Activated CD4-positive, alpha-beta memory T cell treated with anti-CD3 and anti-CD28 coated beads, Interleukin-2, amount 10 ng/mL, durations not matched to agents 7 days and 5 days (primary cell): ENCODE measurements at places on chromosomes 1 and 21. TPM values are rescaled to one million over a fixed set of nuclear protein-coding genes. Genes with fewer than 3 reads are reported as not detected.

GRCh38 chr1:91036894-91037829, 15.3 kb upstream of the ZNF644 start:
- H3K27me3 ChIP-seq, result peaks cover 11% of the 10 kb centered on the region
- no peaks in the 10 kb centered on the region for H3K4me1 ChIP-seq
- H3K27ac ChIP-seq, result no peak overlapping the region
- H3K36me3 ChIP-seq, result no peaks in the 10 kb centered on the region

DNA sequence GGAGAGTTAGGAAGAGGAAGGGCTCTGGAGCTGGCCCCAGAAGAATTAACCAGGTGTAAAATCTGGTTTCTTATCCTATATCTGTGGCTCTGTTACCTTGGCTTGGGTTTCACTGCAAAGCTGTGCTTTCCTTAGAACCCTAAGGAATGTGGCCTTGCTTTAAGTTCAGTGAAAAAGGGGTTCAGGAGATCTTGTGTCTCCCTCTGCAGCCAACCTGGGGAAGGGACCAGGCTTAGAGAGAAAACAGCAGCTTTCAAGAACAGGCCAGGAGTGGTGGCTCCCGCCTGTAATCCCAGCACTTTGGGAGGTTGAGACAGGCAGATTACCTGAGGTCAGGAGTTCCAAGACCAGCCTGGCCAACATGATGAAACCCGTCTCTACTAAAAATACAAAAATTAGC, 16.1 kb upstream of the MYCL start:
- peaks cover 1% of the 10 kb centered on the region for H3K27me3 ChIP-seq
- no peaks in the 10 kb centered on the region for H3K36me3 ChIP-seq
- no peak overlapping the region for H3K27ac ChIP-seq
- H3K4me1 ChIP-seq, result no peaks in the 10 kb centered on the region
- H3K4me3 ChIP-seq, result no peak overlapping the region

GRCh38 chr1:230026572-230026971, 40.5 kb upstream of the GALNT2 start:
- peaks cover 8% of the 10 kb centered on the region for H3K27me3 ChIP-seq
- no peaks in the 10 kb centered on the region for H3K36me3 ChIP-seq
- H3K4me3 ChIP-seq, result no peak overlapping the region
- H3K4me1 ChIP-seq, result peaks cover 7% of the 10 kb centered on the region

DNA sequence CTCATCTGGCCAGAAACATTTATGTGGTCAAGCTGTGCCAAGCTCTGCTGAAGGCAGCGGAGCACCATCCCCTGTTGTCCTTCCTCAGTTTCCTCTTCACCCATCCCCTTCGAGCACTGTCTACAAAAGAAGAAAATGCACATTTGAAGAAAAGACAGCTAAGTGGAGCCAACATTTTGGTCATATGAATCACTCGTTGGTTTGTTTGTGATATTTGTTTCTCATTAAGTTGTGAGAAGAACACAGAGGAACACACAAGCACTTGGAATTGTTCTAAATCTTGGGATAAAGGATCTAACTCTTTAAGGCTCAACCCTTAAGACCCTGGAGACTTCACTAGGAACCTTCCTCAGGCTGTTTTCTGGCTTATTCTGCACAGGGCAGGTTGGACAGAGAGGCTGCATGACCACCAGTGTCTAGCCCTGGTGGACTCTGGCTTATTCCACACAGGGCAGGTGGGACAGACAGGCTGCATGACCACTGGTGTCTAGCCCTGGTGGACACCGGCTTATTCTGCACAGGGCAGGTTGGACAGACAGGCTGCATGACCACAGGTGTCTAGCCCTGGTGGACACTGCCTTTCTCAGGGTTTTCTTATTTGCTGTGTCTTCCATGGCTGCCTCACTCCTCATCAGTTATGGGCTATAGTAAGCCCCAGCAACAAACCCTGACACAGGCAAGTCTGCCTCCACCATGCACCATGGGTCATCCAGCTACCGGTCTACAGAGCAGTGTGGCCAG, 35.3 kb upstream of the COL6A2 start:
- no peak overlapping the region for H3K4me3 ChIP-seq
- peaks cover 3% of the 10 kb centered on the region for H3K4me1 ChIP-seq
- DNase-seq, result no peak
- no peak overlapping the region for H3K27ac ChIP-seq
- H3K27me3 ChIP-seq, result peaks cover 11% of the 10 kb centered on the region
- H3K36me3 ChIP-seq, result no peaks in the 10 kb centered on the region

GRCh38 chr1:64482720-64483119, 12.8 kb downstream of the CACHD1 start:
- H3K4me3 ChIP-seq, result no peak overlapping the region
- peaks cover 21% of the 10 kb centered on the region for H3K27me3 ChIP-seq
- no peaks in the 10 kb centered on the region for H3K4me1 ChIP-seq
- DNase-seq, result no peak

DNA sequence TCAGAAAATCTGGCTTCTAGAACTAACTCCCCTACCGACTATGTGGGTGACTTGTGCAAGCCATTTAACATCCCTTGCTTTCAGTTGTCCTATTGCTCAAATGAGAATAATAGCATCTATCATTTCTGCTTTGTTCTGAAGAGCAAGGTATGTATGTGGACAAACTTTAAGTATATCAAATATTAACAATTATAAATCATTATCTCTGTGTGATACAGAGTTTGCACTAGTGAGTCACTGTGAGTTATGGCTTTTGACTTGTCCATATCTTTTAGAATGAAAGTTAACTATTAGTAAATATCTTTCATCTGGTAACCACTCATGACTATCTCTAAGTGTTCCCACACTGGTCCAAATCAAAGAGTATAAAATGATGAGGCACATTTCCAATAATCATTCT, 812.9 kb upstream of the ADGRL2 start:
- DNase-seq, result no peak
- no peaks in the 10 kb centered on the region for H3K27me3 ChIP-seq
- H3K4me3 ChIP-seq, result no peak overlapping the region

DNA sequence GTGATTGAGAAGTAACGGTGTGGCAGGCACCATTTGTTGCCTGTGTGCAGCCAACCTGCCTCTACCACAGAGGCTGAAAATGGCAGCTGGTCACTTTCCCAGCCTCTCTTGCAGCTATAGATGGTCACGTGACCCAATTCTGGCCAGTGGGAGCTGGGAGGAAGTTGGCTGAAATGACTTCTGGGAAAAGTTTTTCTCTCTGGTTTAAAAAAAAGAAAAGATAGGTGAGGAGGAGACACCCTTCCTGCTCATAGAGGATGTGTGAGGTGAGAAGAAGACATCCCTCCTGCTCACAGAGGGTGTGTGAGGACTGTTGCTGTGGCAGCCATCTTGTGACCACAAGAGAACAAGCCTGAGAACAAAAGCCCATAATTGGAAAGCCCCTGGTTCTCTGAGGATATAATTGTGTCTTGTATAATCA, 122.8 kb downstream of the SYF2 start:
- peak overlapping the region; percentile 2 for H3K27ac ChIP-seq
- peaks cover 8% of the 10 kb centered on the region for H3K27me3 ChIP-seq
- no peak for DNase-seq
- peaks cover 10% of the 10 kb centered on the region for H3K36me3 ChIP-seq
- H3K4me1 ChIP-seq, result peaks cover 23% of the 10 kb centered on the region
- H3K4me3 ChIP-seq, result no peak overlapping the region

- H3K27ac ChIP-seq, result no peak overlapping the region
- no peak overlapping the region for H3K4me3 ChIP-seq
- no peak for DNase-seq
Measured at GRCh38 chr21:35796844-35797243, 263.5 kb downstream of the SETD4 start.

MCOLN2 gene
- total RNA-seq, result 27.2 TPM

RAB3B gene
- 0.08 TPM for total RNA-seq

LCE2B gene
- total RNA-seq, result not detected
